ENCODE measurements at places on chromosomes 7 and 10.

DNA sequence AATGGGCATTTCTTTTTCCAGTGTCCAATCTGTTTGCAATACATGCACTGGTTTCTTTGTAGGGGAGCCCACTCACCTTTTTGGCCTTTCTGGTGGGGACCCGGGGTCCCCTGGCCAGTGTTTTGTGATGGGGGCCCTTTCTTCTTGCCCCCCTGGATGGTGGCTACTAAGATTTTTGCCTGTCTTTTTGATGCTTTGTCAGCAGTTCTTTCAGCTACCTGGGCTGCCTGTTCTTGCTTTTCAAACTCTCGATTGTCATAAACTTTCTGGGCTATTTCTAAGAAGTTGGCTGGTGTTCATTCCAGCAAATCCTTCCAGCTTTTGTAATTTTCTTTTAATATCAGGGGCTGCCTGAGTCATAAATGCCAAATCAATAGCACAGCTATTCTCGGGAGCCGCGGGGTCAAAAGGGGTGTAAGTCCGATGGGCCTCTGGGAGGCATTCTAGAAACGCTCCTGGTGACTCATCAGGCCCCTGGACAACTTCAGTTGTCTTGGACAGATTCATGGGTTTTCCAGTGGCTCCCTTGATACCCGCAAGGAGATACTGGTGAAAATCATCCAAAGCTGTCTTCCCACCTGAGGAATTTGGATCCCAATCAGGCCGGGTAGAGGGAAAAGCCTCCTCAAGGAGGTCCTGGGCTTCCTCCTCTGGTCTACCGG is 79.0 kb downstream of the PRR15 start:
- no peak for DNase-seq

DNA sequence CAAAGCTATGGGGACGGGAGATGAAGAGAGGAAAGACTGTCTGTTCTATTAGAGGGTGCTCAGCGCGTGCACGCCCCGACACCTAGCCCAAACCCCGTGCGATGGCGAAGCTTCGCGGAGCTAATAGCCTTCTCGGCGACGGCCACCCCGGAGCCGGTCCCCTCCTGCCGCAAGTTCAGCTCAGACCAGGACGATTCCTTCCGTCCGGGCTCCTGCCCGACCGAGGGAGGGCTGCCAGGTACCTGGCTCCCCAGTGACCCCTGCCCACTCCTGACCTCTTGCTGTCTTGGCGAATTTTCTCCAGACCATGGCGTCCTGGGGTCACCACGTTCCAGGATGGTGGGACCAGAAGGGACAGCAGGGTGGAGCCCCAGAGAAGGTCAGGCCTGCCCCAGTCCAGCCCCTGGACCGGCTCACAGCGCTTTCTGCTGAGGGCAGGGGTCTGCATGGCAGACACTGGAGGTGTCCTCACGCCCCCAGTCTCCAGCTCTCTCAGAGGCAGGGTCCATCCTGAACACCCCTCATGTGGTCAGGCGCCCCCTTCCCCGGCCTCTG is 36.7 kb downstream of the UNCX start:
- no peak for DNase-seq

- DNase-seq, result no peak
Measured at GRCh38 chr10:51246156-51246555, 171.9 kb downstream of the PRKG1 start.

DNA sequence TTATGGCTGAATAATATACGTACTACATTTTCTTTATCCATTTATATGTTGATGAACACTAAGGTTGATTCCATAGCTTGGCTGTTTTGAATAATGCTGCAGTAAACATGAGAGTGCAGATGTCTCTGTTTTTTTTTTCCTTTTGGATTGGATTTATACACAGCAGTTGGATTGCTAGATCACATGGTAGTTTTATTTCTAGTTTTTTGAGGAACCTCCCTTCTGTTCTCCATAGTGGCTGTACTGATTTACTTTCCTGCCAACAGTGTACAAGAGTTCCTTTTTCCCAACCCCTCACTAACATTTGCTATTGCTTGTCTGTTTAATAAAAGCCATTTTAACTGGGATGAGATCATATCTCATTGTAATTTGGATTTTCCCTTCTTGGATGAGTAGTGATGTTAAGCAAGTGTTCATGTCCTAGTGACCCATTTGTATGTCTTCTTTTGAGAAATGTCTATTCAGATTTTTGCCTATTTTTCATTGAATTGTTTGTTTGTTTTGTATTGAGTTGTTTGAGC is 36.0 kb downstream of the ABCA13 start:
- no peak for DNase-seq

DNA sequence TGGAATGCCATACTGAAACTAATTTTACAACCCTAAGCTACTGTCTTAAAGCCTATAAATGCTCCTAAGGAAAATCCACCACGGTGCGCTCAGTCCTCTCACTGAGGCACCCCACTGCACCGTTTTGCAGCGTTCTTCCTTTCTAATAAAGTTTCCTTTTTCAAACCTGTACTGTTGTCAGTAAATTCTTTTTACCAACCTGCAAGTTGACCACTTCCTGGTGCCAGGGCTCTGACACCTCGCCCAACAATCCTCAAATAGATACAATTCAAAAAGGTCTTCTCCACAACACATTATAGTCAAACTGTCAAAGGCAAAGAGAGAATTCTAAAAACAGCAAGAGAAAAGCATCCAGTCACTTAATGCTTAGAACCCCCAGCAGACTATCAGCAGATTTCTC is 42.8 kb downstream of the HERPUD2 start:
- no peak for DNase-seq

- DNase-seq, result no peak
Measured at GRCh38 chr10:44769450-44769849, 141.7 kb upstream of the TMEM72 start.

Data from left forelimb (tissue), 1 donor.